Hippocampal formation (tissue), 2 donors: ENCODE measurements at places on chromosomes 16 and 17.

DNA sequence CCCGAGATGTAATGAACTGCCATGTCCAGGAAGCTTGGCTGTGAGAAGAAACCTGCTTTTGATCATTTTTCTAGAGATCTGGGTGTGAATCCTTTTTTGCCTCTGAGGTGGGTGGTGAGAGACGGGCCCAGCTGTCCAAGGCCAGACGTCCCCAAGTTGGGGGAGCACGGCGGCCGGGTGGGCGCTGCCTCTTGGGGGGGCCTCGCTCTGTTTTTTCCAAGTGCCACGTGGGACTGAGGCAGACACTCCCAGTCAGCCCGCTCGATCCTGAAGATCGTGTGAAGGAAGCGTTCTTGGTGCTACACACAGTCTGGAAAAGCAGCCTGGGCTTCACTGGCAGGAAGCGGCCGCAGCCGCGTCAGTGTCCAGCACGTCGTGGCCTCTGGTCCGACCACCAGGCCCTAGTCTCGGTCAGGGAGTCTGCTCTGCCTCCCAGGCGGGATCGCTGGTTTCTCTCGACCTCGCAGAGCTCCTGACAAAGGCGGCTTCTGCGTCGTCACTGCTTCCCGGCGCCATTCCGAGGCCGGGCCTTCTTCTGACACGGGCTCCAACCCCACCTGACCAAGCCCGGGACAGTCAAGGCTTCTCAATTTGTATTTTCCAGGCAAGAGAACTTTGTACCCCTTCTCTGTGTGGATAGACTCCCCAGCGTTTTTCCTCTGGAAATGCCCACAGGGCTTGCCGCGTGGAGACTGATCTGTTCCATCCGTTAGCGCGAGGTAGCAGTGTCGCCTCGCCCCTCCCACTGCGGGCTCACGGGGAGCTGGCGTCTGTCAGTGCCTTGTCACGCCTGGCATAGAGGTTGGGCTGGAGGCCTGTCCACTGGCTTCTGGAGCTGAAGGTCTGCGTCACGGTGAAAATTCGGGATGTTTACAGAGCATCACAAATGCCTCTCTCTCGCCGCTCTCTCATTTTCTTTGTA lies 12.4 kb downstream of the PRSS27 start:
- no peak for DNase-seq

DNA sequence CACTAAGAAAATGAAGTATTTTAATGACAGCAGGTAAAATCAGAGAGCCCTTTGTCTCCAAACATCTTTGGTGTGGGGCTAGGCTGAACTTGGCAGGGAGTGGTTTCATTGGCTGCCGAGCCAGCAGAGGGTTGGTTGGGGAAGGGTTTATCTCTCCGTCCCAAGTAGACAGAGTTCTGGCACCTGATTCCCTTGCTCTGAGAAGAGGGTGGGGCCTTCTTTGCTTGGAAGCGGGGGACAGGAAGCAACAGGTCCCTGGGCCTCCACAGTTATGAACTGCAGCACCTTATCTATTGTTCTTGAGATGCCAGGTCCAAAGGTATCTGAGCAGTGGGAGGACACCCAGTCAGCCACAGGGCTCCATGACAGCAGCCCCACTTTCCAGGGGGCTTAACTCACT lies 12.3 kb upstream of the CDH1 start:
- DNase-seq, result no peak

DNA sequence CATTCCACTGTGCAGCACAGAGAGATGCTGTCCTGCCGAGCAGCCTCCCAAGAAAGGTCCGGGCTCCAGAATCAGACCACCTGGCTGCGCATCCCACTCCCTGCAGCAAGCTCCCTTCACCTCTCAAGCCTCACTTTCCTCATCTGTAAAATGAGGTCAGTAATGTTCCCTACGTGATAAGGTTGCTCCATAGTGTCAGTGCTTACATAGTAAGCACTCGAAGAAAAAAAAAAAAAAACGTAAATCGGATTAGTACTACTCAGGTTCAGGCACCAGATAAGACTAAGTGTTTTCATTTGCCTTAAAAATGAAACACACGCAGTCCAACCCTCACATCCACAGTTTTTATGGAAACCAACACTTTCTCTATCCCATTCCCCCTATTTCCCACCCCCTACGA lies 76.7 kb downstream of the CCT6B start:
- no peak for DNase-seq

- peak; percentile 55 for DNase-seq
These were observed 60.2 kb downstream of the TEX2 start for GRCh38 chr17:64202683-64203344.

DNA sequence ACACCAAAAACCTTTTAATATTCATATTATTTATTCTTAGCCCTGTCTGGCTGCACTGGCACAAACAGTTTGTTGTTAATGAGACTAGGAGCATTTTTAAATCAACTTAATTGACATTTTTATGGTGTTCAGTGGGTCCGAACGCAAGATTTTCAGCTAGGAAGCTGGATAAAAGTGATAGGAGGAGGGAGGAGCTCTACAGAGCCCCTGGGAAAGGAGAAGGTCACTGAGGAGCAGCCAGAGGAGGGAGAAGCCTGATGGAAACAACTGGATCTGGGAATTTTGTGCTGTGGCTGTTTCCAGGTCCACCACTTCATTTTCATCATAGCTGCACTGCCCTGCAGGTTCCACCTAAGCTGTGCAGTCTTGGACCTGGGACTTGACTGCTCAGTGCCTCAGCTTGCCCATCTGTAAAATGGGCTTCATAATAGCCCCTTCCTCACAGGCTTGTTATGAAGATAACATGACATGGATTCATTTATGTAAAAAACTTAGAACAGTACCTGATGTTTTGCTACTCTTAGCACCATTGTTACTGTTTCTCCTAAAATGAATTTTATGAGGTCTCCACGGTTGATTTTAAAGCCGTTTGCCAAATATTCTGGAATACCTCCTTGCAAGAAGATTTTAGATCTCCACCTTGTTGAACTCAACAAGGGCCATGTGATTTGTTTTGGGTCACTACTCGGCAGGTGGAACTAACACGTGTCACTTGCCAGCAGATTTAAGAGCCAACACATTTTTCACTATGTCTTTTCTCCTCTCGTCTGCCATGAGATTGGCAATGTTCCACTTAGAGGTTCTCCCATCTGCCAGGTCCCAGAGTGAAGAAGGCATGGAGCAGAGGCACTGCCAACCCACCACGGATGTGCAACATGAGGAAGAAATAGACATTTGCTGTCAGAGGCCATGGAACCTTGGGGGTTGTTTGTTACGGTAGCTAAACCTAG lies 18.7 kb upstream of the GRIN2A start:
- DNase-seq, result no peak

- no peak for DNase-seq
These were observed 25.9 kb upstream of the SPNS3 start for GRCh38 chr17:4407851-4408250.

- no peak for DNase-seq
These were observed 89.2 kb downstream of the SPECC1 start for GRCh38 chr17:20098314-20098713.

DNA sequence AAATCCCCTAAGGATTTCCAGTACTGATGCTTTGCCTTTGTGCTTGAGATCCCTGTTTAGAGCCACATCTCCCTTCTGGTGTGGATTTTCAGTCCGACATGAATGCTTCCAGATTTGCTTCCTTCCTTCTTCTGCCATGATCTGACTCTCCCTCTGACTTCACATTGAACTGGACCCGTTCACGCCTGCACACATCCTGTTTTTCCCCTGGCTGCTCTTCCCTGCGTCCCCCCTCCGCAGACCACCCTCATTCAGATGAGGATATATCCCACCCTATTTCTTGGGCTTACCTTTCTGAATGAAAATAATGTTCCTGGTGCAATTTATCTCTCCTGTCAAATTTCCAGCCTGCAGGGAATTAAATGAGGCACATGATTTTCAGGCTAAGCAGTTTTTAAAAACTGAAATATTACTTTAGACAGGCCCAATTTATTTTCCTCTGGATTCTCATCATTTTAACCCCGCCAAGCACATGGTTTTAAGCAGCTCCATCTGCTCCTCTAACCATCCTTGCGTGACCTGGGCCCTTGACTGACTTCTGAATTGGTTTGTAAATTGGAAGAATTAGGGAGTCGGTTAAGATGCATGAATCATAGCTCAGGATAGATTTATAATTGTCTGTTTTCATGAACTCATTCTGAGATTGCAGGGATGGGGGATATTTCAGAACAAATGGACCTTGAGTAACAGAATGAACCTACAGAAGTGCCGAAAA lies 59.2 kb downstream of the BMERB1 start:
- DNase-seq, result no peak

- no peak for DNase-seq
These were observed 39.0 kb downstream of the ADCY9 start for GRCh38 chr16:4077174-4077649.

DNA sequence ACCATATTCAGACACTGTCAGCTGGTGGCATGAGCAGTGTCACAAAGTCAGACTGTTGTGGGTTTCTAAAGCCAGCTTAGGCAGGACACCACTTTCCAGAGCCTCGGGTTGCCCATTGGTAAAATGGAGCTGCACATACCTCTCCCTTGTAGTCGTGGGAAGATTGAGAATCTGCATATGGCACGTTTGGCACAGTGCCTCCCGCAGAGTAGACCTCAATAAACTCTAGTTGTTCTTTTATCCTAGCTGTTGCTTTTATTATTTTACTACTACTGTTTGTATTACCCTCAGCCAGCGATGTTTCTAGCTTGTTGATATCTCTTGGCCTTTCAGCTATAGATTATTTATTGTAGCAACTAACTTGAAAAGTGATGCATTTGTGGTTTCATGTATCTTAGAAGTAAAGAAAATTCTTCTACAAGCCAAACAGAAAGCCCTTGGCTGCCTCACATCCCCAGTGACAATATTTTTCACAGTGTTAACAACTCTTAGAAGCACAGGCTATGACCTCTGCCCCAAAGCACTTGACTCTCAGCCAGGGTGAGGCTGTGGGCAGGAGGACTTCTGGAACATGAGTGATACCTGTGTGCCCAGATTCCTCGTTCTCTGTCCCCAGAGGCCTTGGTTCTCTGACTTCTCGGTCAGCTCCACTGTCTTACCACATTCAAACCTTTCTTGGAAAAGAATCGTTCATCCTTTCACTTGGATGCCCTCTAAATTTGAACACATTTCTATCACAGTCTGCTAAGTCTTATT lies 351.6 kb downstream of the SNX29 start:
- no peak for DNase-seq

GRCh38 chr16:13779676-13780075 lies 140.3 kb upstream of the ERCC4 start:
- DNase-seq, result no peak

DNA sequence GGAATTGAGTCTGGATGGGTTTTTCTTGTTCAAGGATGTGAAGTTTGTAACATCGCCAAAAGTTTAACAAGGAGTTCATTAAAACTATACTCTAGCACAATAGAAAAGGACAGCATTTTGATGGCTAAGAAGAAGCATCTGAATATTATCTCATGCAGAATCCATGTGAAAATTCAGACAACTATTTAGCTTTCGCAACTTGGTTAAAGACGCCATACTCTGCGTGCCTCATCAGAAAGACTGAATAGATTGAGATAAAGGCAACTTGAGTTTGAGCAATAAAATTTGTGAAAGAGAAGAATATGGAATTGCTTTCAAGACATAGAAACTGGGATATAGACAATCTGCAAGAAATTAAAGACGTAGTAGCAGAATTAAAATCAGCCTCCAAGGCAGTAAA lies 151.1 kb upstream of the MYOCD start:
- no peak for DNase-seq

DNA sequence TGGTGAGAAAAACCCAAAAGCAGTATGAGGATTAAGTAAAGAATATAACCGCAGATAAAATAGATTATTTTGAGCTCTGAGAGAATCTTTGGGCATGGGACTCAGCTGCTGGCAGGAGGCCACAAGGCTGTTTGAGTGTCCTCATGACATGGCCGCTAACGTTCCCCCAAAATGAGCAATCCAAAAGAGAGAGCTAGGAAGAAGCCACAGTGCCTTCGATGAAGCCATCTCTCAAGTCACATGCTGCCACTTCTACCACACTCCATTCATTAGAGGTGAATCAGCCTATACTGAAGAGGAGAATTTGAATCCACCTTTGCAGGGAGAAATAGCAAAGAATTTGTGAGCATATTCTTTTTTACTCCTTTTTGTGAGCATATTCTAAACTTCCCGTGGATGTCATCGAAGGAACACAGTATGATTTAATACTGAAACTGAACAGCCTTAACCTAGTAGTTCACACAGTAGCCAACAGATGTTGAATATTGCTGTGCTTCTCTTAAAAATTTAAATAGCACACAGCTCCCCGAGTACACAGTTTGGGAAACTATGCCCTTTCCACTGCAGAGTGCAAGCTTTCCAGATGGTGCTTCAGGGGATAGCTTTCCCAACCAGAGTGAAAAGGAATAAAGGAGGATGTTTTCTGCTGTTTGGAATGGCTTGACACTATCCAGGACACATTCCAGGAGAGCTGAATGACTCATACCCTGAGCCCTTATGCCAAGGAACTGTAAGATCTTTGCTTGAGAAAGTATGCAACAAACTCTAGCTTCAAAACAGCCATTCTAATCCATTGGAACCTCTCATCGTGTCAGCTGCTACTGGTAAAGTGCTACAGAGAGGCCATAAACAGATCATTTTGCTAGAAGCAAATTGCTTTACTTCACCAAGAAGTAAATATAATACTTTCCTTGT lies 33.9 kb downstream of the ANKFY1 start:
- peak; percentile 60 for DNase-seq

GRCh38 chr16:71569621-71570020 lies 7.3 kb downstream of the TAT start:
- no peak for DNase-seq

- no peak for DNase-seq
These were observed 611 bp downstream of the SMARCE1 start for GRCh38 chr17:40646791-40647623.

DNA sequence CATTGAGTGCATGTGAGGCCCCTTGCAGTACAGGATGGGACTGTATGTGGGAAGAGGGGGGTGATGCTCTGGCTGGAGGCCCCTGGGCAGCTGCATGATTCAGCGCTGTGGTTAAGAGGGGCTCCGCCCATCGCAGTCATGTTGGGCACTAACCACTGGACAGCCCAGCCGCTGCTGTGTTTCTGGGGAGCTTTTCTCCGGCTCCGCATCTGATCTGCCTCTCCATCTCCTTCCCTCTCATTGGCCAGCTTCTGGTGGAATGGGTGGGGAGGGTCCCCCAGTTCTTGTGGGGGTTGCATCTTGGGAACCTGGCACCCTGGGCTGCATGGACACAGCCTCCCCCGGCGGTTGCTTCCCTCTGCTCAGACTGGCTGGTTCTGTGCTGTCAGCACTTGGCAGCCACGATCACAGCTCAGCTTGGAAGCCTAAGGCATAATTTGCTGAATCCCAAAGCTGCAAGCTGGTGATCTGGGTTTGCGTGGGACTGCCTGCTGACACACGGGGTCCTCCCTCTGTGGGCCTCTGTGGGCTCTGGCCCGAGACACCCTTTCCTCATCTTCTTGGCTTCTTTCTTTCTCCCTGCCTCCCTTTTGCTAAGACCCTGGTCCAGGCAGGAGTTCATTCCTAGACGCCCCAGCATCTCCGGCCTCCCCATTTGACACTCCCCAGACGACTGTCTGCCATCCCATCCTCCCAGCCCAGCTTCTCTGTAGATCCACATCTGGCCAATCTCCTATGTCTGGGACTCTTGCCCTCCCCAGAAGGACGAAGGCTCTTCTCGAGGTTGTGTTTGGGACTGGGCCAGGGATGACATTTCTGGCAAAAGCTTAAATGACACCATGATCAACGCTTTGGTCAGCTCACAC lies 168.3 kb downstream of the SEC14L1 start:
- peak; percentile 44 for DNase-seq
